Lower leg skin (tissue), 4 donors: ENCODE measurements at places on chromosomes 1 and 21.
A peak's percentile ranks its signal among the peaks of the same experiment; 100 is the strongest.

GRCh38 chr1:75520862-75521475 lies 89.9 kb downstream of the SLC44A5 start:
- DNase-seq = no peak

DNA sequence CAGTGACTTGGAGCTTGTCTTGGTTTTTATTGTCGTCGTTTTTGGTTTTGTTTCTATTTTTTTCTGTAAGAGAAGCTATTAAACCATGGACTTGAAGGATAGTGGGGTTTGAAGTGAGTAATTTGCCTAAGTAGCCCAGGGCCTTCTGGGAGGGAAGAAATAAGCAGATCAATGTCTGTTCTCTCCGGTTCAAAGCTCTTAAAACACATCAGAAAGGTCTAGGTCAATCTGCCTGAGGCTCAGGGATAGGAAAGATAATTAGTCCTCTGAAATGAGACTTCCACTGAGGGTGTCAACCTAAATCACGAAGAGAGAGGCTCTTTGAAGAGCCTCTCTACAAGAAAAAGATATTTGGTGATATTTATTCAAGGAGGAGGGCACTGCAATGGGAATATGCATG lies 178.0 kb downstream of the MATN1 start:
- DNase-seq = no peak

GRCh38 chr1:50742523-50742922 lies 217.5 kb downstream of the FAF1 start:
- no peak for DNase-seq

GRCh38 chr1:183372586-183373230 lies 45.5 kb downstream of the NMNAT2 start:
- DNase-seq = no peak

DNA sequence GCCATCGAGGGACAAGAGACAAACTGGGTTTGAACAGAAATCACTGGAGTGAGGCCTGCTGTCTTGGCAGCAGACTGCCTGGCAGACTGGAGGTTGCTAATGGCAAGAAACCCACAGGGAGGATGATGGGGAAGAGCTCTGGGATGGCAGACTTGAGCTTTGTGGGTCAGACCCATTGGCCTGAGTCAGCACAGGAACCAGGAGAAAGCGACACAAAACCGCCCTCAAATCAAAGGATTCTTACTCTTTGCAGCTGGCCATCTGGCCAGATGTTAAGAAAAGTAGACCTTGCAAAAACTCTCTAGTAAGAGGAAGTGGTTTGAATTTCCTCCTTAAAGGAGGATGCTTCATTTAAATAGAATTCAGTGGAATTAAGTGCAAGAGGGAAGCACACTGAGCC lies 195.2 kb upstream of the JUN start:
- no peak for DNase-seq

GRCh38 chr1:63854091-63854490 lies 80.3 kb downstream of the ROR1 start:
- DNase-seq = no peak

DNA sequence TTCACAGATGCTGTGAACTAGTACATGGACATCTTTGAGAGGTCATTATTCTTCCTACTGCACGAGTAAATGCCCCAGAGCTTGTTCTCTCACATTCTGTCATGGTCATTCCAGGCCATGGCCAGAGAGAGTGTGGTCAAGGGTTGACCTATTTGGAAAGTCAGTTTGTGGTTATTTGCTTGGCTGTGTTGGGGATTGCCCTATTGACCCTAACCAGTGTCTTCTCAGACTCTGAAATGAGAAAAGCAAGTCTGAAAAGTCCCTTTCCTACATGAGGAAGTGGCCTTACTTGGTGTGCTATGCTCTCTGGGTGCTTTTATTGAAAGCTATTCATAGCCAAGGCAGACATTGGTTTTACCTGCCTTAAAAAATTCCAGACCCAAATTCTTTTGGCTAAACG lies 26.6 kb downstream of the CLIC6 start:
- DNase-seq = no peak

- DNase-seq = no peak
These were observed 5.3 kb downstream of the HTR1D start for GRCh38 chr1:23211955-23212354.

- no peak for DNase-seq
These were observed 58.7 kb downstream of the KIF14 start for GRCh38 chr1:200561856-200562214.

GRCh38 chr1:40627987-40628902 lies 37.2 kb downstream of the RIMS3 start:
- DNase-seq = peak; percentile 64

- DNase-seq = peak; percentile 73
These were observed 16.9 kb downstream of the NTMT2 start for GRCh38 chr1:170162459-170163246.

- no peak for DNase-seq
These were observed 177.3 kb downstream of the CACNA1E start for GRCh38 chr1:181660621-181661020.

DNA sequence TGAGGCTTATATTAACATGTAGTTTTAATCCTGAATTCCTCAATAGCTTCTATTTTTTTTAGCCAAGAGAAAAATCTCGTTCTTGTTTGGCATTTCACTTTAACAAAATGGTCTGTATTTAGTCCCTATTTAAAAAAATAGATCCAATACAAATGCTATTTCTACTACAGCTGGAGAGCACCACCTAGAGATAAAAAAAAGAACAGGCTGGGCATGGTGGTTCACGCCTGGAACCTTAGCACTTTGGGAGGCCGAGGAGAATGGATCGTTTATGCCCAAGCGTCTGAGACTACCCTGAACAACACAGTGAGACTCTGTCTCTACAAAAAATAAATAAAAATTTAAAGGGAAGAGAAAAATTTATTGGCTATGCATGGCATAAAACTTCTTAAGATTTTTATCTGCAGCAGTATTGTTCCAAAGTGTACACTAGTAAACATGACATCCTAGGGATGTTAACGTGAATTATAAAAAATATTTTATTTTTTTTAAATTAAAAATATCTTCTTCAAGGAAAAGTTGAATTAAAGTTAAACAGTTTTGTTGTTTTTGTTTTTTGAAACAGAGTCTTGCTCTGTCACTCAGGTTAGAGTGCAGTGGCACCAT lies 4.4 kb downstream of the ST7L start:
- no peak for DNase-seq

DNA sequence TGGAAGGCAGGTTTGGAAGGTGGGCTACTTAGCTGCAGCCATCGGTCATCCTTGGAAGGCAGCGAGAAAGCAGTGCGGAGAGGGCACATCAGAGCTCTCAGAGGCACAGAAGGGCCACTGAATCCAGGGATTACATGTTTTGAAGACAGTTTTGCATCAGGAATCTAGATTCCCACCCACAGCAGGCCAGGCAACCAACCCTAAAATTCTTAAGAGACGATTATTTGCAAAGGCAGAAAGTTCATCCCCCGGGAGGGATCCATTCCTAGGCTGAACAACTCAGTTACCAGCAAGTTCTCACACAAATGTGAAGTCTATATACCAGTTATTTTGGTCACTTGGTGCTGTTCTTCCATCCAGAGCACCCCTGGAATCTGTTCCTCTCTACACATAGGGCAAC lies 457.3 kb upstream of the VAMP3 start:
- DNase-seq = peak; percentile 29

- no peak for DNase-seq
These were observed 41.5 kb downstream of the DTL start for GRCh38 chr1:212077028-212077427.

DNA sequence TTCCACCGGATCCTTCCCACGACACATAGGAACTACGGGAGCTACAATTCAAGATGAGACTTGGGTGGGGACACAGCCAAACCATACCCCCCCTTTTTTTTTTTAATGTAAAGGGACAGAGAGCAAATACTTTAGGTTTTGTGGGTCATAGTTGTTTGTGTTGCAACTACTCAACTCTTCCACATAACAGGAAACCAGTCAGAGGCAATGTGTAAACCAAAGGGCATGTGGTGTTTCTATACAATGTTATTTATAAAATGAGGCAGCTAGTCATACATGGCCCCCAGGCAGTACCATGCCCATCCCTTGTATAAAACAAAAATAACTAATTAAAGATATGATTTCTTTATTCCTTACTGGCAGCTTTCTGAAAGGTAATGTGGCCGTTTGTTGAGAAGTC lies 845.4 kb upstream of the ADAMTS5 start:
- DNase-seq = no peak

- DNase-seq = no peak
These were observed 47.1 kb upstream of the ETS2 start for GRCh38 chr21:38758501-38759214.

DNA sequence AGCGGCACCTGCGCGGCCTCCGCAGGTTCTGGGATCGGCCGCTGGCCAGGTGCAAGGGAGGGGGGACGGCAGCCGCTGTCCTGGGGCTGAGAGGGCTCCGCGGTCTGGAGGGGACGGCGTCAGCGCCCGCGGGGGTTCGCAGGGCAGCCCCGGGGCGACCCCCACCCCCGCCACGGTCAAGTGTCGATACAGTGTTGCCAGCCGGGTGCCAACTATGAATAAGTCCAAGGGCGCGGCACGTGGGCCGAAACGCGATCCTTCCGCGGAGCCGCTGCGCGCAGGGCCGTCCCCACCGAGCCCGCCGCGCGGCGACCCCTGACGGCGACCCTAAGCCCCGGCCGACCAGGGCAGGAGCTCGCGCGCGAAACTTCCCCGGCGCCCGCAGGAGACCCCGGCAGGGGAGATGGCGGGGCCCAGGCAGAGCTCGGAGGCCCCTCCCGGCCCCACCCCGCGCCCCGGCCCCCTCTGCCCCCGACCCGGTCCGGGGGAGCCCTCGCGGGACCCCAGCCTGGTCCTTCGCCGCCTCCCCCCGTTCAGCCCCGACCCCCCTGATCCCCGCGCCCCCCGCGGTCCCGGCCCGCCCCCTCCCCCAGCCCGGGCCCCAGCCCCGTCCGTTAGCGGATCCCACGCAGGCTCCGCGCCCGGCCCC lies 586 bp upstream of the AGPAT3 start:
- DNase-seq = peak; percentile 88

DNA sequence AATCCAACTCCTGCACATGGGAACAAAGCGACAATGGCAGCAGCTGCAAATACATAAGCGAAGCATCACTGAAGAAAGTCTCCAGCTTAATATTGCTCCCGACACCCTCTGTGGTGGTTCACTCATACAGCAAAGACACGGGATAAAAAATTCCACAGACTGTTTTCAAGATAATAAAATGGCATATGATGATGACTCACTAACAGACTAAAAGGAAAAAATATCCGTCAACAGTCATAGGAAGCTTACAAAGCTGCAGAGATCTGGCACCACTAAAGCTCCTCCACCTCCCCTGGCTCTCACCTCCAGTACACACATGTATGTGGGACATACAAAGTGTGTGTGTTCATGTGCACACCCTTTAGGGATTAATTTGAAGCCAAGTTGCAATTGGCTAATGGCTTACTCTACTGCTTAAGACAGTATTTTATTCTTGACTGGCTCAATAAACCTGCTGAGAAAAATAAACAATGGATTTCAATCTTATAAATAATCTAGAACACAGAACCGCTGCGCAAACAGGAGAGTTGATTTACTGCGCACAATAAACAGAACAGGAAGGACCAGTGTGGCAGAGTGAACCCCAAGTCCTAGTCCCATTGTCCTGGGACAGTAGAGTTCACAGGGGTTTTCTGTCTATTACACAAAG lies 94.4 kb downstream of the SLC45A1 start:
- no peak for DNase-seq

DNA sequence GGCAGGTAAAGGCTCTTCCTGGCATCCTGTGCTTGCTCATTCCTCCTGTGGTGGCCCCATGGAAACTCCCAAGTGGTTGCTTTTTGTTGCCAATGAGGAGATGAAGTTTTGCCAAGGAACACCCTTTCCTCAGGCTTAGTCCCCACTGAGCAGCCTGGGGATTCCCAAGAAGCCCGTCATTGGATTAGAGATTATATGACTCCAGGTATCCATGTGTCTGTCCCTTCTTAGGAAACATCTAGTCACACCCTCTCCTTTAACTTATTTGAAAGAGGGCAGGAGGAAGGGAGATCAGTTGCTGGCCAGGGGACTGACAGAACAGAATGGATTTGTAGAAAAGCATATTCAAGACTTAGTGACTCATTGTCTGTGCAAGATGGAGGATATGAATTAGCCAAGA lies 3.8 kb upstream of the LCE3A start:
- DNase-seq = no peak

GRCh38 chr1:72283022-72283306 lies 625 bp upstream of the NEGR1 start:
- no peak for DNase-seq

DNA sequence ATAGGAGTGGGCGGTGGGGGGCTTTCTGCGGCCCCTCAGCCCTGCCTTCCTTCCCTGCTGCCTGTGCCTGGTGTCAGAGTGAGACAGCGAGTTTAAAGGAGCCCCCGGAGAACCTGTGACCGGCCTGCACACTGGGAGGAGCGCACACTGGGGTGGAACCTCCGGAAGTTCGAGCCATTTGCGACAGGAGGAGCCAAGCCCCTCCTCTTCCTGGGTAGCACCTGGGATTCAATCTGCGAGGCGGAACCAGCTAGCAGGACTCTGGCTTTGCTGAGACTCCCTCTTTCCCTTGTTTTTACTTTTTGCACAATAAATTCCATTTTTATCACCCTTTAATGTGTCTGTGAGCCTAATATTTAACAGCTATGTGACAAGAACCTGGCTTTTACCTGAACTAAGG lies 540.6 kb downstream of the NPHP4 start:
- DNase-seq = no peak

GRCh38 chr1:197465528-197466327 lies 197.7 kb downstream of the CRB1 start:
- DNase-seq = no peak

DNA sequence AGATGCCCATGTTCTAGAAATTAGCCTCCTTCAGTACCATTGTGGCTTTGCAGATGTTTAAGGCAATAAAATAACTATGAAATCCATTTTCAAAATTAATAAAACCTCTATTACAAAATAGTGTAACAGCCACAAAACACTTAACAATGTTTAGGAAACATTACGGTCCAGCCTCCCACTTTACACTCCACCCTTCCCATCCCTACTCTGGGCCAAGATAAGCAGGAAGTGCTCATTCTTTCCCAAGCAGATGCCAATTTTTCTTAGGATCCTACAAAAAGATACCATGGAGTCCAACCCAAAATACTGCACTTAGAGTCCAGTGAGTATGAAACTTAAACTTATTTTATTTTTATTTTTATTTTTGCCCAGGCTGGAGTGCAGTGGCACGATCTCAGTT lies 150.8 kb downstream of the NR5A2 start:
- DNase-seq = no peak

- no peak for DNase-seq
These were observed 310.2 kb downstream of the MRPL39 start for GRCh38 chr21:25297117-25297516.

DNA sequence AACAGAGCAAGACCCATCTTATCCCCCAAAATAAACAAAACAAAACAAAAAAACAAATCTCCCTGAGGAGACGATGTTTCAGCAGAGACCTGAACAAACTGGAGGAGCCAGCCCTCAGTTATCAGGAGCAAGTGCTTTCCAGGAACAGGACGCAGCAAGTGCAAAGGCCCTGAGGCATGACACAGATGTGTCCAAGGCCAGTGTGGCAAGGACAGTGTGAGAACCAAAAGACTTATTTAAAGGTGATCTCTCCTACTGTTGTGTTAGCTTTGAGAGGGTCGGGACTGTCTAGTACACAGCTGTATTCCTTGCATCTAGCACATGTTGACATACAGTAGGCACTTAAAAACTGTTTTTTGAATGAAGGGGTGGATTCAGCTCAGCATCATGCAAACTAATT lies 48.0 kb downstream of the FOXD2 start:
- DNase-seq = no peak
